Activated naive CD4-positive, alpha-beta T cell treated with anti-CD3 and anti-CD28 coated beads, Interleukin-2, amount 50 U/mL, for 16 hours (primary cell): ENCODE measurements at places on chromosomes 5 and 9.

DNA sequence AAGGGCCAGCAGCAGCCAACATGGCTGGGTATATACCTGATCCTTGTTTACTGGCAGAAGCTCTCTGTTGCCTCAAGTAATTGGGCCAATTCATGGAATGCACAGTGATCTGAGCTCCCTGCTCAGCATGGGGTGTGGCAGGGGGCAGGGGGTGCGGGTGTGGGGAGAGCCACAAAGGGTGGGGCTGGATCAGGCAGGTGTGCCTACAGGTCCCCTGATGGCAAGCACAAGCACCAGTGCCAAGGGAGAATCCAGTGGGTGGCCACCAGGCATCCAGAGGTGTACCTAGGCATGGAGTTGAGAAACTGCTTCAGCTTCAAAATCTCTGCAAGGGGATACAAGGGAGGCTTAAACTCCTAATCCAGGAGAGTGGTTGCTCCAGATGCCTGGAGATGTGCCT, 235.8 kb upstream of the TLE4 start:
- DNase-seq = no peak

DNA sequence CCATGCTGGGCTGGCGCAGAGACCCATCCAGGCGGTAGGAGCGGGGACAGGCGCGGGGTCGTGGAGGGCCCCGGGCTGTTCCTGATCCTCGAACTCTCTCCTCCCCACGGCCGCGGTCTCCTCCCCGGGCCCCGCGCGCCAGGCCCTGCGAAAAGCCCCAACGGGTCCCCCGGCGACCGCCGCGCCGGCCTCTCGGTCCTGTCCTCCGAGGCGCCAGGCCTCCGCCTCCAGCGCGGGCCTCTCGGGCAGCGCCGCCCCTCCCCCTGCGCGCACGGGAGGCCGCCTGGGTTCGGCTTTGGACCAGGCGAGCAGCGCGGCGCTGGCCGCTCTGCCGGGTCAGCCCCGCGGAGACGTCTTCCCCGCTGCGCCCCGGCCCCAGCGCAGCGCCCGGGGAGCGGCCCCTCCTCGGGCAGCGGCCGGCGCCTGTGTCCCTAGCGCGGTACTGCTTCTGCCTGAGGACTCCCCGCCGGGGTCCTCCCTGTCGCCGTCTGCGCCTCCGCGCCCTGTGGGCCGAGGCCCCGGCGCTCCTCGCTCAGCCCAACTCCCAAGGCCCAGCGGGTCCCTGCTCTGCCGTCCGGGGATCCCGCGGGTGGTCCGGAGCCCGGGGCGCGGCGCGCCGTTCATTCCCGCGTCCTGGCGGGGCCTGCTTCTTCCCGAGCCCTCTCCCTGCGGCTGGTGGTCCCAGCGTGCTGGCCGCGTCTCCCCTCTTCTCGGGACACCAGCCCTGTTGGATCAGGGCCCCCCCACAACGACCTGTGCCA, 13.4 kb downstream of the COL23A1 start:
- DNase-seq = no peak

DNA sequence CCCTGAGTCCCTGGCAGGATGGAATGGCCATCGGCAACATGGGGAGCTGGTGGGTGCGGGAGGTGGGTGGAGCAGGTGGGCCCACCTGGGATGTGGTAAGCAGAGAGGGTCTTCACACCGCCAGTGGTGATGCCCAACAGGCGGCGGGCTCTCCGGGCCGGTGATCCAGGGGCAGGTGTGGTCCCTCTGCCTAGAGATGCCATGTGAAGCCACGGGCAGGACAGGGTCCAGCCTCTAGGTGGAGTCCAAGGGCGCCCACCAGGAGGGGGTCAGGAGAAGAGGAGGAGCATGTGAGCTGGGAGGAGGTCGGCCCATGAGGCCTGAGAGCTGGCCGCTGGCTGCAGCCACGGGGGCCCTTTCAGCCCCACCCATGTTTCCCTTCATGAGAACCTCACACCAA, 221.1 kb downstream of the FANCC start:
- DNase-seq = no peak

DNA sequence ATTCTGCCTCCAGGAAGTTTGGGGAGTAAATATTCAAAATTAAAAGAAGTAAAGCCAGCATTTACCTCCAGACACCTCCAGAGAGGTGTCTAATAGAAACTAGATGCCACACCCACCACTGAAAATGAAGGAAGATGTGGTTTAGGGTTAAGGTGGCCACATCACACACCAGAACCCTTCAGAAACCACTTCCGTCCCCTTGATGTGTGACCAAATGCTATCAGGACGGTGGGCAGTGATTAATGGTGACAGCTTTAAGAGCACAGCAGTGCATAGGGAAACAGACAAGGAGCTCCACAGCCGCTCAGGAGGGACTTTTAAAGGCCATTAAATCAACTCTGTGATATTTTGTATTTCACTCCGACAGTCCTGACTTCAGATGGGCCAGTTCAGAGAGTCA, 295.2 kb downstream of the BRINP1 start:
- DNase-seq = no peak

DNA sequence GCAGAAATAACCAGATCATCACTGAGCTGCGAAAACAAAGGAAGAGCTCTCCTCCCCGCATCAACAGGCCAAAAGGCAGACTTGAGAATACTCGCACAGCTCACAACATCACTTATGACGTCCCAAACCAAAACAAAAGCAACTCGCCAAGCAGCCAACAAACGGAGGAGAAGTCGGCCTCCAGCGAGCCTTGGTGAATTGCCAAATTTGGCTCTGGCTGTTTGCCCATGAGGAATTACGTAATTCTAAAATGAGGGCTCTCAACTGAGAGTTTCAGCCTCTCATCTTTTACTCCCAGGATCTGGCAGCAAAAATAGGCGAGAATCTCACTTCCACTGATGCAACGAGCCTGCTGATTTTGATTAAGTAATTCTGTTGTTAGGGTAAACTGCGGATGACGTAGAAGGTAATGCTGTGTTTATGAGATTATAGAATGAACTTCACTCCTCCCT, 51.7 kb upstream of the SEMA6A start:
- no peak for DNase-seq

GRCh38 chr9:1117439-1117838, 67.3 kb downstream of the DMRT2 start:
- DNase-seq = no peak

DNA sequence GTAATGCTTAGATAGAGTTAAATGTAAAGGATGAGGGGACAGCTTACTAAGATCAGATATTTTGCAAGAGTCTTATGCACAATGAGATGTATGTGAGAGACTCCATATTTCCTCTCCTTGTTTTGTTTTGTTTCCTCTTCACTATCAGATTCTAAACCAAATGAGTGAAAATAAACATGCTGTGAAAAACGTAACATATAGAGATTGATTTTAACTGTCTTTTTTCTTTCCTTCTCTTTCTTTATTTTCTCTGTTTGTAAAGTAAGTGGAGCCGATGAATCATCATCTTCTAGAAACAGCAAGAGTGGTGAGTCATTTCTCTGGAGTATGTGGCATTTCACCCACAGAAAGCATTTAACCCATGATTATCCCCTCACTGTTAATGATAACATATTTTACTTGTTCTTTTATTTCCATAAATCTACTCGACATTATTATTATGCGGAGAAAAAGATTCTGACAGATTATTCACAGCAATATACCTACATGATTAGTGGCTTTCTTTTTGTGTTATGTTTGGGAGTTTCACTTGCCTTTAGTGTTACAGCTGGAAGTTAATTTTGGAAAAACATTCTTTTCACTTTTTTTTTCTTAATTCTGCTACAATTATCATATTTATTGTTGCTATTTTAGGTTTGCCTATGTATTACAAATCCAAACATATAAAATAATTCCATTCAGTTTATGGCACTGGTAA, 2.1 kb upstream of the ANXA1 start:
- no peak for DNase-seq

DNA sequence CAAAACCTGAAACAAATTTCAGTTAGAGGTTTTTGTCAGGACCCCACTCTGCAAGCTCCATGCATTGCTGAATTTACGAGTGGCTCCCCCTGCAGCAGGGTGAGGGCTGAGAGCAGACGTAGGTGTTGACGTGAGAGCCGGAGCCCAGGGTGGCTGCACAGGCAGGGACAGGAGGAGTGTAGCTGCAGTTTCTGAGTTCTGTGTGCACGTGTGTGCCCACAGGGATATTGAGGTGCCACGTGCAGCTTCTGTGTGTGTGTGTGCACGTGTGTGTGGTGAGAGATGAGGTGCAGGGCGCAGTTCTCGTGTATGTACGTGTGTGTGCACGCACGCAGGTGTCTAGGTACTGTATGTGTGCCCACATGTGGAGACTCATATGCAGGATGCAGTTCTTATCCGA, 14.6 kb downstream of the PLEKHG4B start:
- no peak for DNase-seq

GRCh38 chr5:157459715-157460599, at the start of gene NIPAL4:
Gene NIPAL4 (plus strand): TSS chr5:157460213. CDS start chr5:157460321, 108 bp downstream.
- DNase-seq = peak; percentile 47

GRCh38 chr9:70263421-70263820, 4.6 kb downstream of the SMC5 start:
- DNase-seq = no peak

DNA sequence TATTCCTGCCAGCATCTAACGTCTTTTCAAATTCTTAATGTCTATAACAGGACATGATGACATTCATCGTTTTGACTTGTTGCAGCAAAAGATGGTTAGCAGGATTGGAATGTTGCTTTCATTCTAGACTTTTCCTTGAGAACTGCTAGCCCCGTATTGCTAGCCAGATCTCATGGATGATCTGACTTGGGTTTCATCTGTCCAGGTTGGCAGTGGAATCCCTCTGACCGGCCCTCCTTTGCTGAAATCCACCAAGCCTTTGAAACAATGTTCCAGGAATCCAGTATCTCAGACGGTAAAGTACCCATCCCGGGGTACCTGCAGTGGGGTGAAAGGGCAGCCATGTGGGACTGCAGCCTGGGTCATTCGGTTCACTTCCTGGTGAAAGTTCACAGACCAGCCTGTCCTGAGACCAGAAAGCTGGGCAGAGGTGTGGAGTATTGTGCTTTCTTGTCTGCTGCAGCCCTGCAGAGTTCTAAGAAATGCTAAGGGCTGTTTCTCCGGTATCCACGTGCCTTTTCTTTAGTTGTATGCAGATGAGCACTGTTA, 16.7 kb downstream of the QRFP start:
- no peak for DNase-seq

DNA sequence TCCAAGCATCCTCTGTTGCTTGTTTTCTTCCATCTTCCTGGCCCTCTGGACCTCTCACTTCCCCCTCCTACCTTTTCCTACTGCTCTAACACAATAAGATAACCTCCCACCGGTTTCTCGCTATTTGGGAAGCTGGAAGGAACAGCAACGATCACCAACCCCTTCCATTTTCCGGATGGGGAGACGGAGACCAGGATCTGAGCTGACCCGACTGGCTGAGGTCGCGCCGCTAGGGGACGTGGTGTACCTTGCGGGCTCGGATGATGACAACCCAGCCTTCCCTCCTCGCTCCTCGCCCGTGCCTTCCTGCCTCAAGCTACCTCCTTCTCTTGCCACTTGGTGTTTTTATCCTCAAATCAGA, 1.9 kb downstream of the LPAR1 start:
- DNase-seq = no peak

DNA sequence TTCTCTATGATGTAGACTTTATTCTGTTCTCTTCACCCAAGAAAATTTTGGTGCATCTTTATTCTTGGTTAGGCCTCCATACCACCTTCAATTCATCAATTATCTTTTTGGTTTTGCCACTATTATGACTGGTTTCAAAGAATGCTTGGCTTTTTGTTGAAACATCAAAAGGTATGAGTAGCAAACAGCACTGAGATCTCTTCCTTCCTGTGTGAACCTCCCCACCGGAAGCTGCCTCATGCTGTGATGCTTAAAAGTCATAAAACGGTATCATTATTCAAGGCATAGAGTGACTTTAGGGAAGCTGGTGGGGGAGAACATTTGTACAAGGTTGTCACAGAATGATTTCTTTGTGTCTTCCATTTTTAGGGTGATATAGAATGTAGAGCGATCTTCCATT, 70.6 kb downstream of the IQGAP2 start:
- DNase-seq = peak; percentile 70

- DNase-seq = no peak
Observed at GRCh38 chr9:14030375-14031059, 283.4 kb downstream of the NFIB start.

DNA sequence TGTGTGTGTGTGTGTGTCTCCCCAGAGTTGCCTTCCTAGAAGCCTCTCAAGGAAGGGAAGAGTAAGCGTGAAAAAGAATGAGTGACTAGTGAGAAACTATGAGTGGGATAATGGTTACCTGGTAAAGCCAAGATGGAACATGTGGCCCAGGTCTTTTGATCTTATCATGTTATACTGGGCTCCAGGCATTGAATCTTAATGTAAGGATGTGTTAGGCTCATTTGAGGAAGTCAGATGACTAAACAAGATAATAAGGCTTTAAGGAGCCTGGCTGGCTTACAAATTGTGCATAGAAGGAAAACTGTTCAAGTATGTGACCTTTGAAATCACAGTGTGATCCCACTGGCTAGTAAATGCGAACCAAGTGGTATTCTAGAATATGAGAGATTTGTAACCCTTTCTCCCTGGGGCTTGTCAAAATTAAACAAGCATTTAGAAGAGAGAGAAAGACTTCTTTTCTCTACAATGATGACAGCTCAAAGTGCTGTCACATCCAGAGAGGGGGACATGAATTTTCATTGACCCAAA, 29.9 kb upstream of the HMHB1 start:
- no peak for DNase-seq

DNA sequence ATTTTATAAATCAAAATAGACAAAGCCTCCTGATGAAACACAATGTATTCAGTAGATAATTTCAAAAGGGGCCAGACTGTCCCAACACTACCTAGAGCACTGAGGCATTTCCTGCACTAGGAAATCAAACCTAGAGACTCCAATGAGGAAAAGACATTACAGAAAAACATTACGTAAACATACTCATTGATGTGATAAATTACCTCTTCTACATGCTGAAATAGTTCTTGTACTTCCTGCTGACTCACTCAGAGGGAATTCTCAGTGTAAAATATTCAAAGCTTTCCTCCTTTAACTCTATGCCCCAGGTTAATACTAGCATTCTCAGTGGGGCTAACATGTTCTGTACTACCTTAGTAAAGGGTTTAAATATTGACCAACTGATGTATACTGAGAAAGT, 178.0 kb downstream of the ESM1 start:
- DNase-seq = no peak

GRCh38 chr9:31135567-31135966, 1248.9 kb upstream of the ACO1 start:
- no peak for DNase-seq

- no peak for DNase-seq
Observed at GRCh38 chr5:137236849-137237507, 262.1 kb downstream of the SPOCK1 start.

GRCh38 chr9:98255061-98255577, 330 bp downstream of the TBC1D2 start:
- DNase-seq = no peak

- DNase-seq = no peak
Observed at GRCh38 chr9:126945682-126946081, 31.1 kb downstream of the RALGPS1 start.

DNA sequence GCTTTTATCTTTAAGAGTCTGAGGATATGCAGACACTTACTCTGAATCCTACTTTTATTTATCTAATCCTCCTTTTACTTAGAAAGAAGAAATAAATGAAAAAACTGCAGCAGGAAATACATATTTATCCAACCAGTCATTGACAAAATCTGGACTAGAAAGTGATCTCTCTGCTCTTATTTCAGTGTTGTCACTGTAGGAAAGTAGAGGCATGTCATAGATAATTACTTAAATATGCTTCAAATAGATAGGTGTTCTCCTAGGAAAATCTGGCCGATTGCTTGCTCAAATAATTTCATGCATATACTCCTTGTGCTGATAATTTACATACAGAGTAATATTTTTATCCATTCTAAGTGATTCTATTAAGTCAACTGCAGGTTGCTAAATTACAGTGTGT, 2001.9 kb upstream of the C9orf72 start:
- DNase-seq = no peak
